ENCODE measurements at places on chromosomes 2 and 18.
A peak's percentile ranks its signal among the peaks of the same experiment; 100 is the strongest.

GRCh38 chr2:9392898-9393765, 30.2 kb downstream of the ITGB1BP1 start:
- DNase-seq, result no peak

DNA sequence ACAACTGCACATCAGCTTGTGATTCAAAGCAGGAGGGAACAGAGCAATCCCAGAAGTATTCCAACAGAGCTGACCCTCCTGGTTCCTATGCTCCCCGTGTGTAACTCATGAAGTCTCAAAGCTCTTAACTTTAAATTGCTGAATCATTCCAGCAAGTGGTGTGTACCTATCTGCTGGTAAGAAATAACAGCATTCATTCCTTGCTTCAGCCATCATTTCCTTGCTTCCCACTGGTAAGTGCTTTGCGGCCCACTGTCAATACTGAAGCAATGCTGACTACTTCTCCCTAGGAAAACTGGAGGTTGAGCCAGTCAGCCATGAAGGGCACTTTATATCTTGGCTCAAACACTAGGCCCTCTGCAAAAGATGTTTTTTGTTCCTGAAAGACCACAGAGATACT, 222.4 kb downstream of the EXOC6B start:
- no peak for DNase-seq

GRCh38 chr18:79400091-79400590, 4.4 kb downstream of the NFATC1 start:
- no peak for DNase-seq

DNA sequence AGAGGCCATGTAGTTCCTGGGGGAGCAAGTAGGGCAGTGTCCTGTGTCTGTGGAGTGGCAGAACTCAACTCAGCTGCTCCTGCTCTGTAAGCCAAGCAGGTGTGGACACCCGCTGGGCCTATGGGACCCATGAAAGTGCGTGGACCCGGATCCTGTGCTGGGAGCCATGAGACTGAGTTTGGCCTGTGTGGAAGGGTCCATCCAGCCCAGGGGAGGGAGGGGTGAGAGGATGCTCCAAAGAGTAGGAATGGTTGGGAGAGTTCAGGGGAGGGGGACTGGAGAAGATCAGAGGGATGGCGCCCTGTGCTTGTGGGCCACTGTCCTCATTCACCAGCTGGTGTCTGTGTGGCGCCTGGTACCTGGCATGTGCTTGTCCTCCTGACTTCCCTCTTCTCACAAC, 226.4 kb upstream of the HS6ST1 start:
- no peak for DNase-seq

GRCh38 chr2:112004253-112004645, 50.8 kb upstream of the TMEM87B start:
- no peak for DNase-seq

- no peak for DNase-seq
Measured at GRCh38 chr18:26809346-26809745, 56.2 kb downstream of the AQP4 start.

- DNase-seq, result no peak
Measured at GRCh38 chr2:218783688-218784087, 1.7 kb downstream of the CYP27A1 start.

GRCh38 chr2:234257859-234258561, 207.5 kb downstream of the SPP2 start:
- peak; percentile 6 for DNase-seq

DNA sequence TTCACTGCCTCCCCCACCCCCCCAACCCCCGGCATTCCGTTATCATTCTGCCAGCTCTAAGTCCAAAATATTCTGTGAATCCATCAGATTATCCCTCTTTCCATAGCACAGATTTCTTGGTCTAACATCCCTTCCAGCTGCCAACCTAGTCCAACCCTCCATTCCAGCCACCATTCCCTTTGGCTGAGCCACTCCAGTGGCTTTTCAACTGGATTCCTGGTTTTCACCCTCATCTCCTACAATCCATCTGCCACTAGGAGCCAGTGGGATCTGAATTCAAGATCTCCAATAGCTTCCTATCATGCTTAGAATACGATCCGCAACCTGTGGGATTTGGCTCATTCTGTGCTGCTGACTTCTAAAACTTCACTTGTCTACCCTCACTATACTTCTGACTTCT, 1.2 kb downstream of the DAW1 start:
- no peak for DNase-seq

Measured in NCI-H748 treated with DMSO at 0.1 percent for 48 hours (cell line).